GM12865 (cell line): ENCODE measurements at places on chromosomes 7 and 10.

DNA sequence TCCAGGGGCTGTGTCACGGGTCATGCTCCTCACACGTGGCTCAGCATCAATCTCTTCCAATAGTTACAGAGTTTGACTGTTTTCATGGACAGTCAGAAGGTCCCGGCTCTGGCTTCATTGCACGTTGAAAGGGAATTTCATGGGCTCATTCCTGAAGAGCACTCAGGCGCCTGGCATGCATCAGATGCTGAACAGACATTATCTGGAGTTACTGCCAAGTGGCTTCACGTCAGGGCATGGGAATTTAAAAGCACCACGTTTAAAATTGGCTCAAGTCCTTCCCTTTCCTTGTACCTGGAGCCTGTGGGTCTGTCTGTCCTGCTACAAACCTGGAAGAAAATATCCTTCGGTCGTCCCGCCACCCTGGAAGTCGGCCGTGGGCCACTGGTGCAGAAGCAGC lies 50.4 kb downstream of the CFAP46 start:
- no peak for DNase-seq

- DNase-seq: peak; percentile 36
Measured at GRCh38 chr10:60820093-60820754, 41.9 kb downstream of the CDK1 start.

GRCh38 chr10:43069579-43069978 lies 7.3 kb upstream of the RET start:
- no peak for DNase-seq

DNA sequence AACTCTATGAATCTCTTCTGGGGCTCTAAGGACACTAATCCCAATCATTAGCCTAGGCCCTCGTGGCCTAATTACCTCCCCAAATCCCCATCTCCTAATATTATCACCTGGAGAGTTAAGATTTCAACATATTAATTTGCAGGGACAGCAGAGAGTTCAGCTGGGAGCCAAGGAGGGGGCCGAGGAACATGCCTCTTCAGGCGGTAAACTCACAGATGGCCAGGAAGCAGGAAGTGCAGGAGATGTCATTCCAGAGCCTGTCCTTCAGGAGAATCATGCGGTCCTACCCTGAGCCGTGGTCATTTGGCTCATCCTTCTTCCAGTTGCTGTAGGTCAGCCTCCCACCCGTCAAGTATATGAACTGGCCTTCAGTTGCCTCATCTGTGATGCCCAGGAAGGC lies 21.9 kb upstream of the SFTPA2 start:
- no peak for DNase-seq

DNA sequence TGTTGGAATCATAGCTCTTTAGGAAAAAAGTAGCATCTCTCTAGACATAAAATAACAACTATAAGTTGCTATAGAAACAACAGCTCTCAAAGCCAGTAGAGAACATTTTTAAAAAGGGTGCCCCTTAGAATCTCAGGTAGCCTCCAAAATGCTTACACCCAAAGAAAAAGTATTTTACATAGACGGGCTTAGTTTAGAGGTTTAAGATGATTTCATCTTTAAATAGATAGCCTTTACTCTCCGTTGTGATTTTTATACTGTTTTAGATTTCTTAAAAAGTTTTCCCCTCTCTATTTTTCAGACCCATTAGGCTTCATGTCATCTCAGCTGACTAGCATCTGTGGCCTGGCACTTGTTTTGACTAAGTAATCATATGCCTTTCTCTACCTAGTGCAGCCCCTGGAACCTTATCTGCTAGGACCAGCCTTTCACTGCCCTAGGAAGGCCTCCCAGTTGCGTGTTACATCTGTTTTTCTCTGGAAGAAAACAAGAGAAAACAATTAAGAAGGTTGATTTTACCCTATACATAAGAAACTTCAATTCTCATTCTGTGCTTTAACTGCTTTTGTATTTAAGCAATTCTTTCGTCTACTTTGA lies 6.9 kb upstream of the BPGM start:
- no peak for DNase-seq

GRCh38 chr10:110739811-110740271 lies 95.7 kb downstream of the RBM20 start:
- DNase-seq: no peak

- DNase-seq: no peak
Measured at GRCh38 chr7:27302590-27302989, 60.0 kb downstream of the EVX1 start.
